ENCODE measurements at places on chromosomes 2 and 18.

- DNase-seq = peak; percentile 81
Observed at GRCh38 chr18:23437357-23438045, 15.6 kb upstream of the RIOK3 start.

DNA sequence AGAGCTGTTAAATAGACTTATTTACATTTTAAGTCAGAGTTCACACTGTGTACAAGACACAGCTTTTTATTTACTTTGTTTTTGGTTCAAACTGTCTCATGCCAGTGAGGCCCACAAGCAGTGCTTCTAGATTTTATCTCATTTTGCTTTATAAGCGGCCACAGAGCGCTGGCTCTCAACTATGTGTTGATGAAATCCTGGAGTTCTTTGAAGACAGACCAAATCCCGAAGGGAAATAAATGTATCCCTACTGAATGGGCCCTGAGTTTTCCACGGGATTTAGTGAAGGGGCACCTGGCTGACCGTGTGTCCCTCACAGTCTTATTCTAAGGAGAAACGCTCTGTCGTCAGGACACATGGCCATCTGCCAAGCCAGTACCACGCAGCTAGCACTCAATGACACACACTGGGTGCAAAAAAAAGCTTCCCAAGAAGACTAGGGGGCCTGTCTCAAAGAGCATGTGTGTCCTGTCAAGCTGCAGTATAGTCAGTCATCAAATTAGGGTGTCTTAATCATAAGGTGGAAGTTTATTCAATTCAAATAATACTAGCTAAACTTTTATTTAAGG, 23.4 kb downstream of the LYPD1 start:
- no peak for DNase-seq

- DNase-seq = no peak
Observed at GRCh38 chr2:42104621-42105020, 56.8 kb downstream of the PKDCC start.

- no peak for DNase-seq
Observed at GRCh38 chr2:187105218-187105617, 256.2 kb upstream of the ZSWIM2 start.

DNA sequence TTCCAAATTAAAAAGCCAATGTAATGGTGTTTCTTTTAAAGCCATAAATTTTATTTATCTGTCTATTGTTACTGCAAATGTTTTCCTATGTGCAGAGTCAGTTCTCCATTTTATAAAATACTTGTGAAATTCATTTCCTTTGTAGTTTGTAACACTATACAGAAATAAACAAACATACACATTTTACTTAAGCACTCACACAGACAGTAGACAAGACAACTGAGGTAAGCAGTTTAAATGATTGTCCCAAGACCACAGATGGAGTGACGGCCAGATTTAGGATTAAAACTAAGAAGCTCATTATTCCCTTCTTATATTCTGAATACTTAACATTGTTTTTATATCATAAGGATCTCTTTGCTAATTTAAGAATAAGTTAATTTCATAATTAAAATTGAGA, 100.9 kb downstream of the BAZ2B start:
- no peak for DNase-seq

DNA sequence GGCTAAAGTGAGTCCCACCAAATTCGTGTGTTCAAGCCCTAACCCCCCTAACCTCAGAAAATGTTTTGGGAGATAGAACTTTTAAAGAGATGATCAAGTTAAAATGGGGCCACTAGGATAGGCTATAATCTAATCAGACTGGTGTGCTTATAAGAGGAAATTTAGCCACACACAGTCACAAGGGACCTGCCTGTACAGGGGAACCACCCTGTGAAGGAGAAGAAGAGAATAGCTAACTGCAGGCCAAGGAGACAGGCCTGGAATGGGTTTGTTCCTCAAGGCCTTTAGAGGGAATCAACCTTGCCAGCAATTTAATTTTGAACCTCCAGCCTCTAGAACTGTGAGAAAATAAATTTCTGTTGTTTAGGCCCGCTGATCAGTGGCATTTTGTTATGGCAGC, 36.0 kb upstream of the TANK start:
- no peak for DNase-seq

- peak; percentile 87 for DNase-seq
Observed at GRCh38 chr2:26922405-26923188, 47.8 kb upstream of the MAPRE3 start.

GRCh38 chr2:18527326-18527725, 33.1 kb downstream of the RDH14 start:
- DNase-seq = no peak

DNA sequence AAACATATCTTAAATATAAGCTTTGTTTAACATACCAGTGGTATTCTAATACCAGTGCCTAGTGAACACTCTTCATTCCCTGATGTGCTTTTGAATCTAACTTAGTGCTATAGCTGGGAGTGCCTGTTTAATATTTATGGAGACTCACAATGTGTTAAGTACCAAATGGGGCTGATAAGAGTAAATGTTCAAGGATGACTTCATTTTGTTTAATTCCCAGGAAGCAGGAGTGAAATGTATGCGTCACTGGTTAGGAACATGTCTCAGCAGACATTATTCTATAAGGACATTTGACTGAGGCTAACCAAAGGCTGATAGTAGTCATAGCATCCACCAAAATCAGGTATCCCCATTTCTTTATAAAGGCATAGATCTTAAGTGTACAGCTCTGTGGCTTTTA, 31.7 kb upstream of the LINC00305 start:
- no peak for DNase-seq

GRCh38 chr2:11009891-11010290, 98.2 kb downstream of the KCNF1 start:
- peak; percentile 99 for DNase-seq

DNA sequence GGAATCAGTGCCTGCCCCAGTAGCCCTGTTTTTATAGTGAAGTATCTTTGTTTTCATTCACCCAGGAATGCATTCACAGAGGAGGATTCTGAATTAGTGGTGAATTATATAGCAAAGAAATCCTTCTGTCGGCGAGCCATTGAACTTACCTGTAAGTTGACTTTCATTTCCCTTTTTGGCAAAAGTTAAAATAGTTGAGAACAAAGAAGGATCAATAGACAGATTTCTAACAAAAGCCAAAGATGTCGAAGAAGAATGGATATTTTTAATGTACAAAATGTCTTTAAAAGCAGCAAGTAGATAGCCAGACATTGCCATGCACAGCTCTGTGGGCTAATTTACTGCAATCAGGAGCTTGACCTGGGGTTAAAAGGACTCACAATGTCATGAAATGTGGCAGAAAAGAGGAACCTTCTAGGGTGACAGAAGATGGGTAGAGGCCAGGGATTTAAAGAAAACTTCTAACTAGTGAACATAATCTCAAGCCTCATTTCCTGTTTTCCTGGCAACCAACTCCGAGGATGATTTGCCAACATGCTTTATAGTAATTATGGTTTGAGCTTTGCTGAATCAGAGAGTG, 53.8 kb upstream of the TMEM87B start:
- no peak for DNase-seq

GRCh38 chr2:37982147-37982582, 57.1 kb downstream of the RMDN2 start:
- DNase-seq = peak; percentile 58

DNA sequence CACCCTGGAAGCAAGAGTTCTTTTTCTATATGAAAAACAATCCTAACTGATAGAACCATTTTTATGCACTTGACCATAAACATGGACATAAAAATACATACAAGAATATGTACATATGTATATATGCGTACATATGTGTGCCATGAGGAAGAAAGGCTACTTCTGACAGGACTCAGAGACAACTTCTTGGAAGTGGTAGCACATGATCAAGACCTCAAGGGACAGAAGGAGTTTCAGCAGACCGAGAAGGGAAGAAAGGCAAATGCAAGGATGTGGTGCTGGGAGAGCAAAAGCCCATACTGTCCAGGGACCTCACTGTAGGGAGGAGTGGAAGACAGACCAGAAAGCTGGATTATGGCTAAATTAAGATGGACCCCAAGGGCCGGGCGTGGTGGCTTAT, 11.4 kb upstream of the NPAS2 start:
- DNase-seq = no peak

- DNase-seq = no peak
Observed at GRCh38 chr2:222866358-222866960, 5.6 kb downstream of the ACSL3 start.

DNA sequence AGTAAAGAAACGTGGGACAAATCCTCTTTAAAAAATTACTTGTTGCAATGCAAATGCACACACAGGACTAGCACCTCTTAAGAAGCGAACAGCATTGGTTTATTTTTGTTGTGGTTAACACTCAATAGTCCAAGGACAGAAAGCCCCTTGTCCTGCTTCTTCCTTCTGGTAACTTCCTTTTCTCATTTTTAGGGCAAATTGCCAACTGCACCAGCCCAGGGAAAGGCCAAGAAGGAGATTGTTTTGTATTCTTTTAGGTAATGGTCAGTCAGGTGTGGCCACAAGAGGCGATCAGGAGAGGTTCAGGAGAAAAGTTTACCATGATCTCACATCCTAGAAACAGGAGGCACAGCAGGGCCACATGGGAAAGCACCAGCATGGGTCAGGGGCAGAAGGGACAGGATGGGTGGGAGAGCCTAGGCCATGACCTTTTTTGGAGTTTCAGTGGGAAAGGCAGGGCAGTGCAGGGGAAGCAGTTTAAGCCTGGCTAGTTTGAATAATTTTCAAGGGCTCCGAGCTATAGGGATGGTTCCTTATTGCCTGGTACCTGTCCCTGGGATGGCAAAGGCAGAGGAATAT, 73.0 kb downstream of the CHRNA1 start:
- DNase-seq = no peak

- no peak for DNase-seq
Observed at GRCh38 chr2:172510088-172510487, 45.8 kb upstream of the PDK1 start.

GRCh38 chr2:166867874-166868514, 20.3 kb upstream of the XIRP2 start:
- no peak for DNase-seq
